ENCODE measurements at places on chromosomes 7 and 10. TPM values are rescaled to one million over a fixed set of nuclear protein-coding genes. Genes with fewer than 3 reads are reported as not detected.

DBF4 gene
- polyA plus RNA-seq, result 37.3 TPM

CPA5 gene
- polyA plus RNA-seq, result not detected

TMEM236 gene
- polyA plus RNA-seq, result 0.07 TPM

MOGAT3 gene
- polyA plus RNA-seq, result not detected

THNSL1 gene
- 0.90 TPM for polyA plus RNA-seq

MMP21 gene
- polyA plus RNA-seq, result not detected

Data from immature natural killer cell (primary cell).